ENCODE measurements at places on chromosomes 2 and 18. TPM values are rescaled to one million over a fixed set of nuclear protein-coding genes. Genes with fewer than 3 reads are reported as not detected.

- DNase-seq = no peak
Measured at GRCh38 chr18:34707670-34708069, 2.4 kb upstream of the DTNA start.

The FABP1 gene
- total RNA-seq = 6.9 TPM

DNA sequence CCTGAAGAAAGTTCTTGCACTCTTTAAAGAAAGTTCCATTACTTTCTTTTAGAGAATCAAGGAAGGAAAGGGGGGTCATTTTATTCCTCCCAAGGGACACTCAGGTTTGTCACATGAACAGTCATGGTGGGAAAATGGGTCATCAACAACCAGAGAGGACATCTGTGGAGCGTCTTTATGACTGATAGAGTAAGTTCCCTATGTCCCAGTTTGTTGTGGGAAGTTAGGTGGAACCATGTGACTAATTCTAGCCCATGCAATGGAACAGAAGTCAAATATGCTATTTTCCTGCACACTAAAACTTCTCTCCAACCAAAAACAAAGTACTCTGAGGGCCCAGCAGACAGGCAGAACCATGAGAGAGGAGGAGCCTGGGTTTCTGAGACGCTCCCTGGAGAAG lies 165.6 kb upstream of the SERTAD2 start:
- no peak for DNase-seq

The FAP gene
- total RNA-seq = 24.7 TPM

The RAMP1 gene
- total RNA-seq = 21.8 TPM

GRCh38 chr2:193845604-193846003 lies 1650.9 kb upstream of the TMEFF2 start:
- no peak for DNase-seq

GRCh38 chr2:153912798-153913396 lies 41.2 kb downstream of the GALNT13 start:
- DNase-seq = no peak

GRCh38 chr2:214874694-214875093 lies 65.2 kb upstream of the BARD1 start:
- DNase-seq = no peak

GRCh38 chr2:208358758-208359631 lies 47.6 kb upstream of the PTH2R start:
- no peak for DNase-seq

DNA sequence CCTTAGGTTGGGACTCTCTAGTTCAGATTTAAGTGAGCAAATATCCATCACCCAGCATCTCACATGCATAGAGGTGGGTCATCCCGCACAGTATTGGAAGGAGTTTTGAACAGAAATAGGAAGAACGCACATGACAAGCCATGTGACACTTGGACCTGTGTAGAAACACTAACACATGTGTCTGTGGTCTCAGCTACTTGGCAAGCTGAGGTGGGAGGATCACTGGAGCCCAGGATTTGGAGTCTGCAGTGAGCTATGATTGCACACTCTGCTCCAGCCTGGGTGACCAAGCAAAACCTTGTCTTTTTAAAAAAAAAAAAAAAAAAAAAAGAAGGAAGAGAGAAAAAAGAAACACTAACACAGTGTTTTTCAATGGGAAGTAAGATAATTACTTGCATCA lies 5.4 kb upstream of the MTCL1 start:
- no peak for DNase-seq

GRCh38 chr2:1701020-1701419 lies 43.3 kb downstream of the PXDN start:
- DNase-seq = no peak

DNA sequence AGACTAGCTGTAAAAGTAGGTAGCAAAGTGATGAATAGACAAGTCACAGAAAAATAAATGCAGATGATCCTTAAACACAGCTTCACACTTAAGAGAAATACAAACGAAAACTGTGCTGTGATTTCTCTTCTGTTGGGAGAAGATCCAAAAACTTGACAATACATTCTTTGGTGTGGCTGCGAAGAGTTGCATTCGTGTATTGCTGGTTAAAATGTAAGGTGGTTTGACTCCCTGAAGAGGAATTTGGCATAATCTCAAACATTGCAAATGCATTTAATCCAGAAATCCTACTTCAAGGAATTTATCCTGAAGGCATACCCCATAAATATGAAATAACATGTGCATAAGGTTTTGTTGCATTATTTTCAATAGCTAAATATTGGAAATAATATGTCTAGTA lies 7.1 kb downstream of the CCNYL1 start:
- DNase-seq = no peak

- DNase-seq = no peak
Measured at GRCh38 chr2:54503192-54503591, 47.1 kb downstream of the SPTBN1 start.

DNA sequence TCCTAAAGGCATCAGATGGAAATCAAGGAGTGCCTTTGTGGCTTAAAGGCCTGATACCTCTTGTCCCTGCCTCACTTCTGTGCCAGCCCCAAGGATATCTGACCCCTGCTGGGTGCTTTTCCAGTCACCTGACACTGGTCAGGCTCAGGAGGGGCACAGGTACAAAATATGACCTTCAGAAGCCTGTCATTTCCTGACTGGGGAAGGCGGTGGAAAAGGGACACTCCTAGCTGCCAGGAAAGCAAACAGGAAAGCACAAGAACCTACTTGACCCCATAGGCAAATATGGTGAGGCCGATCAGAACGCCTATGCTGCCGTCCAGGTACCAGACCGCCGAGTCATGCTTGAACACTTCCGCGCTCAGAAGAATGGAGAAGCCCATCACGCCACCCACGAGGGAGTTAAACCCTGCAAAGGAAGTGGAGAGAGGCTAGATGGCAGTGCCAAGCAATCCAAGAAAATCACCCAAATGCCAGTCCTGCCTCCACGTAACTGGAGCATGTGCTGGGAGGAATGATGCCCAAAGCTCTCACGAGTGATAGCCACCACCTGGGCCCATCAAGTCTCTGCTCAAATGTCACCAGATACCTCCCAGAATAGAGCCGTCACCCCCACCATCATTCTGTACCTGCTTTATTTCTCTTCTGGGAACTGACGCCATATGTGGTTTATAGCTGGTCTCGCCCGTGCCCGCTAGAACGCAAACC lies 204.0 kb downstream of the MGAT5 start:
- peak; percentile 59 for DNase-seq

GRCh38 chr2:98911376-98912154 lies 24.5 kb downstream of the CRACDL start:
- peak; percentile 53 for DNase-seq

GRCh38 chr2:151052850-151053660 lies 208.6 kb downstream of the RBM43 start:
- no peak for DNase-seq

DNA sequence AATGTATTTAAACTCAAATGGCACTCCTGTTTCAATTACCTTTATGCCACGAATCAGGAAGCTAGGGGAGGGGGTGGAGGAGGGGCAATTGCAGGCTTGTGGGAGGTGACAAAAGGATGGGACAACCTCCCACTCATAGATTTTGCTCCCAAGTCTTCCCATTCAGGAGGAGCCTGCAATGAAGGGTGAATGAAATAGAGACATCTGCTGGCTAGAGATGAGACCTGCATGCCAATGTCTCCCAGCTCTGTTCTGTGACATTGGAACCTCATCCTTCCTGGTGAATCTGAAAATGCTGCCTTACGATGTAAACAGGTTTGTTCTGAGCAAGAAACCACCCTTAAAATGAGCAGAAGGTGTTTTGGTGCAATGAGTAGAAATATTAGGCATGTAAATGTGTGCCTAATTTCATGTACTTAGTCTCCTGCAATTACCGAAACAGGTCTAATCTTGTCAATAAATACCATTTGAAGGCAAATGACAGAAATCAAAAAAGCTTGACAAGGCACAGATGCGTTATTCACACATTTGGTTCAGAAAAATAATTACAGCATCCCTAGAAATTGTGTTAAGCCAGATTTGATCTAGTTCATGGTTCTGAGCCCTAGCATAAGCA lies 2.7 kb upstream of the PID1 start:
- DNase-seq = no peak

The EMILIN1 gene
- total RNA-seq = 77.4 TPM

DNA sequence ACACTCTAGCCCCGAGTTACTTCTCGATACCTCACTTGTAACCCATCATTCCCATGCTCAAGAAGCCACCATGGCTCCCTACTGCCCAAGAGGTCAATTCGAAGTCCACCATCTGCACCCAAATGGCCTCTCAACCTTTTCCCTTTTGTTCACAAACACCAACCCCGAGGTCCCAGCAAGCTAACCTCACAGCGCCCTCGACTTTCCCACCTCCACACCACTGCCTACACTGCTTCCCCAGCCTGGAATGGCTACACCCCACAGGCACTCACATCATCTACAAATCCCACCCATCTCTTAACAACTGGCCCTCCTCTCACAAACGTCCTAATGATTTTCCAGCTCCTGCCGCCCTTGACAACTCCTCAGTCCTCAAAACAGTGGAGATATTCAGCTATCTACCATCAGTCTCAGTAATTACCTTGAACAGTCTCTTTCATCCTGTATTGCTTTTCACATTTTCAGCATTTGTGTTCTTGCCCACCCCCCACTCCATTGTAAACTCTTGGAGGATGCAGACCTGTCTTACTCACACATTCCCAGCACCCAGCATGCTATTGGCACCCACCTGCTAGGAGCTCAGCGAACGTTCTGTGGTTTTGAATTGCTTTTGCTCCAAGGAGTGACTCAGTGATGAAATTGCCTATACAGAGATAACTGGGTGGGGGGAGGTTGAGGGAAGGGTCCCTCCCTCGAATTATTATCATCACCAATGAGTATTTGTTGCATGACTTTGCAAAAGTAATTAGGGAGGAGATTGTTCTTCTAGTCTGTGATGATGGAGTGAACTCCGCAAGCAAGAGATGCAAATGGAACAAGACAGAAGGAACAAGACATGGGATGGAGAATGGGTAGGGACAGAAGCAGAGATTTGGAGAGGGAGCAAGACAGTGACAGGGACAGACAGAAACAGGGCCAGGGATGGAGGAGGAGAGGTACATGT lies 106.8 kb downstream of the CYP26B1 start:
- DNase-seq = no peak

DNA sequence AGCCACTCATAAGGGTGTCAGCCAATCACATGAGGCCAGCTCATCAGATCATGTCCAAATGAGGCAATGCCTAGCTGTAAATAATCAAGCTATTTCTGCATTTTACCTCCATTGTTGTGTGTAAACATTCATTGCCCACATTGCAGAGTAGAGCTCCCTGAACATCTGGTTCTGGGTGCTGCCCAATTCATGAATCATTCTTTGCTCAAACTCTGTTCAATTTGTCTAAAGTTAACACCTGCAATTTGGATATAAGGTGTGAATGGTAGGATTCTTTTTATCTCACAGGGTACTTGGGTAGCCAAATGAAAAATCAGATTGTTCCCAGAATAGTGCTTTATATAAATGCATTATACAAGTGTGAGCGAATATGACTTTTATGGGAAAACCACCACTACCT lies 345.5 kb upstream of the NT5C1B start:
- DNase-seq = no peak

DNA sequence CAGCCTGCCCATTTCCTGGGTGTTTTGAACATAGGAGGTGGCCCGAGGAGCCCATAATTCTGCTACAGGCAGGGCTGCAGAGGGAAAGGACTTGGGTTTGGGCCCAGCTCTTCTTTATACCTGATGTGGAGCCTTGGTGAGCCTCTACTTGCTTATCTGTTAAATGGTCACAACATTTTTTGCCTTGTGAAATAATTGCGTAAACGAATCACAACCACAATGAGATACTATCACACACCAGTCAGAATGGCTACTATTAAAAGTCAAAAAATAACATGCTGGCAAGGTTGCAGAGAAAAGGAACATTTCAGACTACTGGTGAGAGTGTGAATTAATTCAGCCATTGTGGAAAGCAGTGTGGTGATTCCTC lies 4.1 kb upstream of the FABP1 start:
- no peak for DNase-seq

GRCh38 chr2:28334527-28334894 lies 58.1 kb upstream of the FOSL2 start:
- DNase-seq = peak; percentile 76

- DNase-seq = no peak
Measured at GRCh38 chr2:240711296-240711695, 19.6 kb downstream of the AQP12A start.

GRCh38 chr18:50602466-50602865 lies 42.6 kb downstream of the MAPK4 start:
- DNase-seq = no peak

GRCh38 chr2:12161085-12161484 lies 414.7 kb downstream of the LPIN1 start:
- no peak for DNase-seq
